Tibial artery (tissue), 4 donors: ENCODE measurements at places on chromosomes 7 and 10.

DNA sequence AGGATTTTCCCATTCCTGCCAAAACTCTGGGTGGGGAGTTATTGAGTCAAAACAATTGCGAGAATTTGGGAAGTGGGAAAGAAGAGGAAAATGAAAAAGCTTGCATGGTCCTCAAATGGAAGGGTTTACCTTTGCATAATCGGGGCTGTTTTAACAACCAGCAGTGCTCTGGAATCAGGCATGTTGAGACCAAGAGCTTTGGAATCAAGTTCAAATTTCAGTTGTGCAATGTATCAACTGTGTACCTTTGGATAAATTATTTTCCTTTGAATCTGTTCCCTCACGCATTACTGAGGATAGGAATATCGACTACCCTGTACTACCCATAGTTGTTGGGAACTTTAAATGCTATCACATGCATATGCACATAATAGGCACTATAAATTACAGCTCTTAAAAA lies 205.5 kb downstream of the JCAD start:
- peaks cover 17% of the 10 kb centered on the region for H3K4me1 ChIP-seq
- no peak overlapping the region for H3K4me3 ChIP-seq
- no peak for DNase-seq
- H3K27me3 ChIP-seq = no peaks in the 10 kb centered on the region
- no peaks in the 10 kb centered on the region for H3K36me3 ChIP-seq

GRCh38 chr7:17725821-17726220 lies 214.5 kb downstream of the SNX13 start:
- no peak overlapping the region for H3K27ac ChIP-seq
- no peak overlapping the region for H3K4me3 ChIP-seq
- H3K27me3 ChIP-seq = no peaks in the 10 kb centered on the region

DNA sequence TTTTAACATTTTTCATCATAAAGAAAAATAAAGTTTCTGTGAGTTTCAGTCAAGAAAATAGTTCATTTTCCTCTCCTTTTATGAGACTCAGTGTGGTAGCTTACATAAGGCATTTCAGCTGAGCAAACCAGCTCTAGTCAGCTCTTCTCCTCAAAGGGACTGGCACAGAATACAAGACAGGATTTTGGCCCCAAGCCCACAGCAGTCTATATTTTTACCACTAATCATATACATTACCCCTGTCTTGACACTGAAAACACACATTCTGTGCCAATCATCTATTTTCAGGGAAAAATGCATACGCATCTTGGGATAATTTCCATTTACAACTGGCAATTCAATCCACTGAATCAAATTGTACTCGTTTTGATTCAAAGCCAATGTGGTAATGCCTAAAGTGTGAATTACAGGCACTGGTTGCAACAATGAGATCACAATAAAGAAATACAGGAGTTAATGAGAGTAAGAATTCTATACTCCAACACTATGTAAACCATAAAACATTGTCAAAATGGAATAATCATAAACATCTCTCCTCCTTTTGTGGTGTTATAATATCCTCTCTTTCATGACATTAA lies 186.4 kb downstream of the CACNA2D1 start:
- no peaks in the 10 kb centered on the region for H3K27me3 ChIP-seq
- H3K27ac ChIP-seq = no peak overlapping the region
- H3K4me3 ChIP-seq = no peak overlapping the region
- no peaks in the 10 kb centered on the region for H3K36me3 ChIP-seq

DNA sequence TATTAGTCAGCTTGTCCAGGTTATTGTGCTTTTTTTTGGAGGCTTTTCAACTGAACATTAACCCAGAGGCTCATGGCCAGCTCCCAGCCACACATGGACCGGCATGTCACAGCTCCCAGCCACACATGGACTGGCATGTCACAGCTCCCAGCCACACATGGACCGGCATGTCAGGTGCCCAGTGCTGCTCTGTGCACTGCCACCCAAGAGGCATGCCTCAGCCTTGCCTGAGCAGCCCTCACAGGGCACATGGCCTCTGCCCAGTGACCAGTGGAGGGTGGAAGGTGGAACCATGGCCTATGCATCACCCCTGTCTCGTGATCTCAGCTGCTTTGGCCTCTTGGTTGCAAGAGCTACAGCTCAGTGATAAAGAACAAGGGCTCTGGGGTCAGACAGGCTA lies 119.8 kb downstream of the OAT start:
- H3K36me3 ChIP-seq = no peaks in the 10 kb centered on the region
- no peak for DNase-seq
- no peaks in the 10 kb centered on the region for H3K27me3 ChIP-seq
- H3K4me1 ChIP-seq = peaks cover 7% of the 10 kb centered on the region
- no peak overlapping the region for H3K27ac ChIP-seq

DNA sequence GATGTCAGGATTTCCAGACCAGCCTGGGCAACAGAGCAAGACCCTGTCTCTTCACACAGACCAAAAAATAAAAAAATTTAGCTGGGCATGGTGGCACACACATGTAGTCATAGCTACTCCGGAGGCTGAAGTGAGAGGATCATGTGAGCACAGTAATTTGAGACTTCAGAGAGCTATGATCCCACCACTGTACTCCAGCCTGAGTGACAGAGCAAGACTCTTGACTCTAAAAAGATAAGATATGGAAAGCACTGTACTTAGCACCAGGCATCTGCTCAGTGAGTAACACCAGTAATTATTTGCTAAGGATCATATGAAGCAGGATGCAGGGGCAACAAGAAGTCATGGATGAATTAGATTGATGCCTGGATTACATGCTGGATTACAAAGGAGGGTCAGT lies 128.8 kb downstream of the CALN1 start:
- no peaks in the 10 kb centered on the region for H3K36me3 ChIP-seq
- no peak for DNase-seq
- H3K27me3 ChIP-seq = no peaks in the 10 kb centered on the region
- H3K27ac ChIP-seq = no peak overlapping the region
